ENCODE measurements at places on chromosomes 4 and X. TPM values are rescaled to one million over a fixed set of nuclear protein-coding genes. Genes with fewer than 3 reads are reported as not detected.

The PCYT1B gene
- 1.4 TPM for polyA plus RNA-seq

The CACNA1F gene
- 0.10 TPM for polyA plus RNA-seq

The TRPC3 gene
- polyA plus RNA-seq: 3.3 TPM

The SORBS2 gene
- 493 TPM for polyA plus RNA-seq

Data from urinary bladder (tissue), 4 donors.